Upper lobe of left lung (tissue), 6 donors: ENCODE measurements at places on chromosomes 2 and 18.

DNA sequence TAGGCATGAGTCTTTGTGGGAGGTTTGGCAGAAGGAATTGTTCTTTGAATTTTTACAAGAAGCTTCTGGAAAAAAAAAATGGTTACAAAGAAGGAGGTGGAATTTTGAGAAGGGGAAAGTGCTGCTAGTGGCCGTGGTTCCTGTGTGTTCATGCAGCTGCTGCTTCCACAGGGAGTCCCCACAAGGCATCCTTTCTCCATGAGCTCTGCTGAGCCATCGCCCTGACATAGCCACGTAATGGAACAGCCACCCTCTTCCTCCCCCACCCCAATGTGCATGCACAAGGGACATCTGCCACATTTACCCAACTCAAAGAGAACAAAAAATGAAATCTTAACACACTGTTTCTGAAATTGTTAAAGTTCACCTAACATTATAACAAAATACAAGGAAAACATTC is 529.7 kb downstream of the SATB2 start:
- no peak for DNase-seq

DNA sequence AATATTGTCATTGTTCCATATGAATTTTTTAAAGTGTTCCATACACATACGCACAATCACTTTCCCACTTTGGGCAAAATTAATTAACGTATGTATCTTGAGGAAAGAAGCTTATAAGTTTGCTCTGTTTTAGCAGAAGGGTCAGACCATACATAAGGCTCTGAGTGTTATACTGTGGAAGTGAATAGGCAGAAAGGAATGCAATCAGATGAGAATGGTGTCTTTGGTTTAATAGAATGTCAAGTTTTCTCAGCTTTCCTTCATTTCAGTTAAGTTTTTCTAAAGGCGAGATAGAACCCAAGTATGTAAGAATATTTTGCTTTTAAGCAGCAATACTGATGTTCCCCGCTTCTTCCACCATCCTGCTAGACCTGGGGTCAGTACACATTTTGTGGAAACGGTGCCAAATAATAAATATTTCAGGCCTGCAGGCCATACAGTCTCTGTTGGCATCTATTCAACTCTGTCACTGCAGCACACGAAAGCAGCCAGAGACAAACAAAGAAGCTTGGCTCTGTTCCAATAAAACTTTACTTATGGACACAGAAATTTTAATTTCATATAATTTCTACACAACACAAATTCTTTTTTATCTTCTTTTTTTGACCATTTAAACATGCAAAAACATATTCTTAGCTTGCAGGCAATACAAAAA is 100.6 kb downstream of the UPP2 start:
- no peak for DNase-seq

GRCh38 chr18:51028201-51028805 is 1.7 kb upstream of the SMAD4 start:
- no peak for DNase-seq

DNA sequence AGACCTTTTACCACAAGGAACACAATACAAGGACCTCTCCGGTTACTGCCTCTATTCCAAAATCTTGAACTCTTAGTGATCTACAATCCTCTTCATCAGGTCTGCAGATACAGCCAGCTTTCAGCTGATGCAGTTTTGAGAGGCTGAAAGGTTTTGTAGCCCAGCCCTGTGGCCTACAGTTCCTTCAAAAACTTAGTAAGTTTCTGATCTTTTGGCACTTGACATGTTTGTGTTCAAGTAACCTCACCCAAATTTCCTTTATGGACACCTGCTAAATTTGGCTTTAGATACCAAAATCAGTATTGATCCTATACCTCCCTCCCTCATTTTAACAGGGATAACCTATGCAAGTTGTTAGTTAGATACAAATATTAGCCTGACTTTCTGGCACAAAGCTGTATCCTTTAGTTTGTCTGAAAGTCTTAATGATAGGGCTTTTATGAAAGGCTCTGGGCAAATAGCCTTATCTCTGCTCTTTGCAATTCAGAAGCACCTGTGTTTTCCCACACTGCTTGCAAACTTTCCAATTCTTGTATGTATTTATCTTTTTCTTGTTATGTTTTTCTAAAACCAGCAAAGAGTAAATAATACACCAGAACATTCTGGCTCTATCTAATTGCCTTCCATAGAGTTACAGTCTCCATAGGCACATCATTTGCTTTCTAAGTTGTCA is 650.5 kb upstream of the KLHL29 start:
- no peak for DNase-seq

DNA sequence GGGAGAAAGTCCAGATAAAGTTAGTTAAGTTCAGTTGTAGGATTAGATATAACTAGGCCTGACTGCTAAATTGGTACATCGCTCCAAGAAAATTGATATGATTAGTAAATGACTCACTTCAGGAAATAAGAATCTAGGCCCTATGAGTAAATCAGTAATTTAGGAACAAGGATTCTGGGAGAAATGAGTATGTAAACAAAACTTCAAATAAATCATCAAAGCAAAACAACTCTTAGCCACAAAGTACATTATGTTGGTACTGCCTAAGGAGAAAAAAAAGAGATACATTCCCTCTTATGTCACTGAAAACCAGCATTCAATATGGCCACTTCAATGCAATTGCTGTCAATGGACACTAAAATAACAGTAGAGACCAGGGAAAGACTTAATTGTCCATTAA is 529.1 kb downstream of the ZNF804A start:
- no peak for DNase-seq

- no peak for DNase-seq
Measured at GRCh38 chr2:151071906-151072305, 189.8 kb downstream of the RBM43 start.

DNA sequence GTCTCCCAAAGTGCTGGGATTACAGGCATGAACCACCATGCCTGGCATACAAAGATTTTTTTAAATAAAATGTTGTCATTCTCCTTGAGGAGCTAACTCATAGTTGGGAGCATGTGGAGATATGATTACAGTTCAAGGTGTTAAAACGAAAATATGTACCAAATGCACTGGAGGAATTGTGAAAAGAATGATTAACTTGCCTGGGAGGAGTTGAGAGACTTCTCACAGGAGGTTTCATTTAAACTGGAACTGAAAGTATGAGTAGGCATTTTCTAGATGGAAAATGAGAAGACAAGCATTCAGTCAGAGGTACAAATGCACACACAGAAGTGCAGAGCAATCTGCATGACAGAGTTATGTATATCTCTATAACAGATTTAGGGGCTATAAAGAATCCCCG is 126.6 kb upstream of the PDE1A start:
- no peak for DNase-seq

- no peak for DNase-seq
Measured at GRCh38 chr2:10407841-10408648, 40.1 kb downstream of the ODC1 start.

GRCh38 chr2:205786976-205787375 is 104.7 kb downstream of the NRP2 start:
- DNase-seq: no peak

GRCh38 chr2:232418466-232419244 is 12.0 kb downstream of the ALPG start:
- DNase-seq: peak; percentile 86

- no peak for DNase-seq
Measured at GRCh38 chr2:196130039-196130825, 41.1 kb downstream of the STK17B start.

GRCh38 chr2:195049372-195050031 is 607.5 kb upstream of the SLC39A10 start:
- no peak for DNase-seq

- DNase-seq: no peak
Measured at GRCh38 chr2:127449414-127449813, 31.2 kb downstream of the PROC start.

- DNase-seq: no peak
Measured at GRCh38 chr2:83280391-83280790, 1178.7 kb downstream of the SUCLG1 start.

DNA sequence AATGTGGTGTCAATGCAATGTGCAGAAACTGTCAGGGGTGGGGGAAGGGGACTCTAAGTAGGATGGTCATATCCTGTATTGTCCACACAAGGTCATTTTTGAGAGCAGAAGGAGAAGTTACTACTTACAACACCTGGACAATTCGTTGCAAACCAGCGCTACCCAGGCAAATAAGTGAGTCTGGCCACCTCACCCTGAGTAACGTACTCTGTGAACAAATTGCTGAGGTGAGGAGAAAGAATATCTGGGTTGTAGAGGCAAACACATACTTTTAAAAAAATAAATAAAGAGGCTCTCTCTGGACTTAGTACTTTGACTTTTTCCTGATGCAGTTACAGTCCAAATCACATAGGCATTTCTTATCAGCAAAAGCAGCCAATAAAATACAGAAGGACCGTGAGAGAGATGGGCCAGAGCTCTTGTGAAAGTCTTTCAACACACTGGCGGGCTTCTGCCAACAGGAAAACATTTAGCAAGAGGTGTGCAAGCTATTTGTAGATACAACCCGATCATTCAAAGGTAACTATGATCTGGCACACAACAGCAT is 268.2 kb upstream of the ID2 start:
- no peak for DNase-seq

DNA sequence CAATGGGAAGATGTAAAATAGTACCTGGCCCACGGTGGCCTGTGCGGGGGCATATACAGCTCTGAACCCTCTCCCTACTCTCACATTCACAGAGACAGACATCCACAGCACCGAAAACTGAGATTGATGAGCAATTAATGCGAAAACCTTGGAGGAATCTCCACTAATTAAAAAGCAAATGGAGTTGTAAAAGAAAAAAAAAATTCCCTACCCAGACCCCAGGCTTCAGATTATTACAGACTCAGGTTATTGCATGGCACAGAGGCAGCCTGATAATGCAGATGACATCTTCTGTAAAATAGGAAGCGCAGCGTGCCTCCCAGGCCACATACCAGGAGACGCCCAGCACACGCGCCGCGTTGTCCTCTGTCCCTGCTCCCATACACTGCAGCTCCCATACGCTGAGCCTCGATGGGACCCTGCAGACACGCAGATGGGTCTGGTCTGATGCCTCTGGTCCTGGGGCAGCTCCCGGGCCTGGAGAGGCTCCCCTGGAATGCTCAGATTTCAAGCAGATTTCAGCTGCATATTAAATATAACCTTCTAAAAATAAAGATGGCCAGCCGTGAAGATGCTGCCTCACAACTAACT is 496.1 kb upstream of the MYT1L start:
- peak; percentile 14 for DNase-seq

DNA sequence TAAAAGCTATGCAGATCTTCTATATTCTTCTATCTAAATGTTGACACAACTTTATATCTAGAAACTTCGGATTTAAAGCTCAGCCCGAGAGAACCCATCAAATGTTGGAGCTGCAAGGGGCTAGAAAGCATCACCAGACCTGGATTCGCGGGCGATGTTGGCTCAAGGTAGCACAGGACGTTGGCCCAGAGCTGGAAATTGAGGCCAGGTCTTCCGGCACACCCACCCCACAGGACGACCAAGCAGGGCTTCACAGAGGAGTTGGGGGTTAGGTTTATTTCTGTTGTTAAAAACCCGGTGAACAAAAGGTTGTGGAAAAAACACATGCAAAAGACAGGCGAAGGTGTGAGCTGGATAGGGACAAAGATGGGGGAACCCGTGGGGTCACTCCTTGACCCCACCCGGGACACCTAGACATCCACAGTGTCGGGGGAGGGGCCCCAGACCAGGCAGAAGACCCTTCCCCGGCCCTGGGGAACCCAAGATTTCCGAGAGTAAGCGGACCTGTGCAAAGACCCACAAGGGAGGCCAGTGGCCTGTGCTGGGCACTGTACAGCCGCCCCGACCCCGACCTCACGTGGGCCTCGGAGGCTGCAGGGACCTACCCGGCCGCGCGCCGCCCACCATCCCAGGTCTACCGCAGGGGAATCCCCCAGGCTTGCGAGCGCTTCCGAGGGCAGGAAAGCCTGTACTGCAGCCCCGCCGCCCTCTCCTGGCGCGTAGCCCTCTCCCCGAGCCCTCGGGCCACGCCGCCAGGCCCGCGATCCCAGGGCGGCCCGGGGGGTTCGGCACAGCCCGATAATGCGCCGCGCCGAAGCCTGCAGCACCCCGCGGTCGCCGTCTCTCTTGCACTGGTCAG is 1.8 kb upstream of the AGBL5 start:
- DNase-seq: peak; percentile 91

- DNase-seq: no peak
Measured at GRCh38 chr18:50096766-50097435, 98.0 kb downstream of the MYO5B start.

DNA sequence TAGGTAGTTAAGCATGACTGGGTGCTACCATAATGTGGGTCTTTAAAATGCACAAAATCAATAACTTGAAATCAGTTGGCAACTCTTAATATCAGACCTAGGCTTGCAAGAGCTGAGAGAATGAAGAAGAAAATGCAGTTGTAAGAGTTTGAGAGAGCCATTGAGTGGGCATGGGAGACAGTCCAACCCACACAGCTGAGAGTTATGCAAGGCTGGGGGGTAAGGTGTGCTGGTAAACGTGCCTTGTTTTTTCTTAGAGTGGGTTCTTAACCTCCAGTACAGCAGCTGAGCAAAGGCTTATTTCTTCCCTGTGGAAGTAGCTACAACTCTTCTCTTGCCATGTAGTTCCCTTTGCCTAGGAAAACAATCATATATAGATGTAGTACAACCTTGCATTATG is 20.2 kb upstream of the CCDC178 start:
- DNase-seq: no peak

- no peak for DNase-seq
Measured at GRCh38 chr2:172200495-172201085, 97.9 kb upstream of the DLX2 start.

DNA sequence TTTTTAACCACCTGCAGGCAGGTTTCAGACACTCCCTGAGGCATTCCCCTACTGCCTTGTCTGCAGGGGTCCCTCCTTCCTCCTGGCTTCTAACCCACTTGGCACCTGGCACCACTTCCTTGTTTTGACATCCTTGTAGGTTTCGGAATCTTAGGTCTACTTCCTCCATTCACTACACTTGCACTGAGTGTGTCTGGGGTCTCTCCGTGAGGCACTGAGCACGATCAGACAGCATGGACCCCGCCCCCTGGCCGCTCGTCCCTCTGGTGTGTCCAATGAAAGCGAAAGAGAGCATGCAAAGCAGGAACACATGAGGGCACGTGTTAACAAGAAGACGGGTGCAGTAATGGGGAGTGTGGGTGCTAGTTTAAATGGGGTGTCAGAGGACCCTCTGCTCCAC is 63.8 kb downstream of the HAUS1 start:
- peak; percentile 76 for DNase-seq

GRCh38 chr18:56443166-56443907 is 195.1 kb downstream of the TXNL1 start:
- no peak for DNase-seq

GRCh38 chr2:233699424-233700027 is 6.8 kb downstream of the UGT1A6 start:
- no peak for DNase-seq

DNA sequence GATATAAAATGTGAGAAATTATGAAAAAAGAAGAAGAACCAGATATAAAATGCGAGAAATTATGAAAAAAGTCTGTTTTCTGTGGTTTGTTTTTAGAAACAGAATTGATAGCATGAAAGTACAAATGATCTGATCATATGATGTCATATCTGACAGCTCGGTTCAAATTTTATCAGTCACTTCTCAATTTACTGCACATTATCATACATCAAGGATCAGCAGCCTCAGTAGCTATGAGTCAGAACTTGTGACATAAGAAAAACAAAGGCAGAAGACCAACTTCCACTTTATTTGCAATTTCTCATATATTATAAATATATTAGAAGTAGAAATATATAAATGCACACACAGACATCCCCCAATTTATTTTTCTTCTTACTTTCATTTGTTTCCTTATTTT is 634.0 kb downstream of the LRP1B start:
- no peak for DNase-seq

GRCh38 chr2:110146945-110147332 is 31.3 kb upstream of the MALL start:
- no peak for DNase-seq
